ENCODE measurements at places on chromosomes 6 and 20.
A peak's percentile ranks its signal among the peaks of the same experiment; 100 is the strongest.

- DNase-seq = no peak
Observed at GRCh38 chr20:49245921-49246740, 26.9 kb downstream of the DDX27 start.

DNA sequence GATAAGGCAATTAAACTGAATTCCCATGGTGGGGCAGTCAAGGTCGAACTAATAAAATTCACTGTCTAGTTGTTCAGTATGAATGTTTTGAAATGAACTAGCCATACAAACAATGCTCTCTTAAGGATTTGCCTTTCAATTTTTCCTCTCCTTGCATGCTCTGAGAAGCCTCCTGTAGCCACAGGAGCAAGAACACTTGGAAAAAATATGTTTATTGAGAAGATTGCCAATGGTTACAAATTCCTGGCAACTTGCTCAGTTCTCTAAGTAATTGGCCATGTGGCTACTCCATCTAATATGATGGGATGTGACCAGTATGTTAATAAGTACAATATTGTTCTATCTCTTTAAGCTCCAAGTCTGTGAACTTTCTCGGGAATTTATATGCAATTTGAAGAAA lies 49.4 kb downstream of the FUT9 start:
- no peak for DNase-seq

- no peak for DNase-seq
Observed at GRCh38 chr6:170473301-170473717, 79.8 kb downstream of the PSMB1 start.

DNA sequence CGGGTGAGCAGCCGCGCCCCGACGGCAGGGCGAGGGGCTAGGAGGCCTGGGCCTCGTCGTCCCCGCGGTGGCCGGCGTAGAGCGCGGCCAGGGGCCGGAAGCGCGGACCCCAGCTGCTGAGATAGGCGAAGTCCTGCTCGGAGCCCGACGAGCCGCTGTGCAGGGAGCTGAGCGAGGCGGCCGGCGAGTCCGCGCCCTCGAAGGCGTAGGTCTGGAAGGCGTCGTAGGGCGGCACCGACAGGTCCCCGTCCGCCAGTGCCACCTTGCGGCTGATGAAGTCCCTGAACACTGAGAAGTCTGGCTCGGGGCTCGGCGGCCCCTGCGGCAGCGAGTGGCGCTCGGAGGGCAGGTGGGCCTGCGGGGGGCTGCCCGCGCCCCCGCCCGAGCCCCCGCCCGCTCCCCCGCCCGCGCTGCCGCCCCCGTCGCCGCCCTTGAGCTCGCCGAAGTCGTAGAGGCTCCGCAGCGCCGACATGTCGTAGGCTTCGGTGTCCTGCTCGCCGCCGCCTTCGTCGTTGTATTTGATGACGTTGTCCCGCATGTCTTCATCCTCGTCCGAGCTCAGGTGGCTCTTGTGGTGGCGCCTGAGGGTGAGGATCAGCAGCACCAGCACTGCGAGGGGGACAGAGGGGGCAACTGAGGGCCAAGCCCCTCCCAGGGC lies 56.5 kb downstream of the CD40 start:
- DNase-seq = peak; percentile 21

Measured in stimulated activated CD8-positive, alpha-beta memory T cell treated with anti-CD3 and anti-CD28 coated beads, Interleukin-4, amount 100 ng/mL, for 1 hour (primary cell).